ENCODE measurements at places on chromosomes 5 and 9. TPM values are rescaled to one million over a fixed set of nuclear protein-coding genes. Genes with fewer than 3 reads are reported as not detected.

- no peak for DNase-seq
Measured at GRCh38 chr5:180909782-180910181, 10.8 kb downstream of the BTNL8 start.

DNA sequence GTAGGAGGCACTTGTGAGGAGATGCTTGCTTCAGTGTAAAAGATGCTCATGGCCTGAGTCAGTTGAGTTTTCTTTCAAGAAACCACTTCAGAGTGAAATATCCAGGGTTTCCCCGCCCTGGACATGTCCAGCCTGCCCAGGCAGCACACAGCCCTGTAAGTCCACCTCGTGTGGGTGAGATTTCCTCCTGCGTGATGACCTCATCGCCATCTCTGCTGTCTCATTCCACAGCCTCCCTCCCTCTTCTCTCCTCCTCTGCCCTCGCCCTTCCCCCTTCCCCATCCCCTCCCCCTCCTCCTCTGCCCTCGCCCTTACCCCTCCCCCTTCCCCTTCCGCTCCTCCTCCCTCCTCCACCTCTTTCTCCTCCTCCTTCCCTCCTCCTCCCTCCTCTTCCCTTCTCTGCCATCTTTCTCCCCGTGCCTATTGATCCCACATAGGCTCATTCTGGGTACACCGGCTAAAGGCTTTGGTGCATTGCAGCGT, 34.0 kb upstream of the NCS1 start:
- peak; percentile 63 for DNase-seq

DNA sequence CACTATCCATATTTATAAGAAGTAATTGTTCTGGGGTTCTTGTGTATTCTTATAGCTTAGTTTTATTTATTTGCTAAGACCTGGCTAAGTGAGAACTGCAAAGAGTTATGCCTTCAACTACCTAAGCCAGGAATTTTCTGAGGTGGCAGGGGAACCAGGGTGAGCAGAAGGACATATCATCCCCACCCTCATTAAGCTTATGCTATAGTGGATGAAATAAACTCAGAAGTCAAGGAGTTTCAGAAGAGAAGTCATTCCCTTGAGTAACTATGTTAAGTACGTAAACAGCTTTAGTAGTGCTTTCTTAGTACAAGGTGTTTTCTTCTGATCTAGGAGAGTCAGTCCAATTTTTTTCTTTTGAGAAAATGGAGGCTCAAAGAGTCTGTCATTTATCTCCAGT, 41.7 kb downstream of the STK32A start:
- DNase-seq = no peak

DNA sequence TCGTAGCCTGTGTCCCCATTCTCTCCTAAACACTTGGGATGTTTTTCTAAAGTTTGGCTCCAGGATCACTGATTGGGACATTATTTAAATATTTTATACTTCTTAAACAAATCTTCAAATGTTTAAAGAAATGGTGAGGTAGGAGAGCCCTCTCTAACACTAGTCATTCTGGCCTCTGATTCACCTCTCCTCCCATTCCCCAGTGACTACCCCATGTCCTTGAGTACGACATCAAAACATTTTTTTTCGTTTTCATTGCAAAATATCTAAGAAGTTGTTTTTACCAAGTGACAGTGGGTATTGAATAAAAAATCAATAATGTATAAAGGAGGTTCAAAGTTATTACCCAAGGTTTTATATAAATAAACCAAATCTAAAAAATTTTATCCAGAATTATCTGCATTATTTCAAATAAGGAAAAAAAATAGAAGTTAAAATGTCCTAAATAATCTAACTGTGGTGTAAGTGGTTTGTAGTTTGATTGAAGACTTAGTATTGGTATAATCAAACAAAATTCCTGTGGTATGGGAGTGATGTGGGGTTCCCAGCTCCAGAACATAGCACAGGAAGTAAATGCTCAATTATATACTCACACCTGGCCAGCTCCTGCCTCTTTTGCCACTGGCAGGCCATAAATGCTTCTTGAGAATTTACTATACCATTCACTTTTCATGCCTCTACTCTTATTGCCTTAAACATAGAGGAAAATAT, 51.1 kb downstream of the MAST4 start:
- DNase-seq = no peak

Gene NEURL1B
- total RNA-seq = 0.75 TPM

Gene CXCL14
- not detected for total RNA-seq

Gene CDX1
- total RNA-seq = not detected
